RPMI8226 (cell line): ENCODE measurements at places on chromosomes 7 and 10.

GRCh38 chr10:6917125-6917524, 337.0 kb upstream of the PRKCQ start:
- no peak for DNase-seq

- DNase-seq: no peak
Measured at GRCh38 chr7:30813466-30813865, 42.2 kb downstream of the MINDY4 start.

GRCh38 chr7:1463676-1464223, 4.5 kb upstream of the MICALL2 start:
- no peak for DNase-seq

DNA sequence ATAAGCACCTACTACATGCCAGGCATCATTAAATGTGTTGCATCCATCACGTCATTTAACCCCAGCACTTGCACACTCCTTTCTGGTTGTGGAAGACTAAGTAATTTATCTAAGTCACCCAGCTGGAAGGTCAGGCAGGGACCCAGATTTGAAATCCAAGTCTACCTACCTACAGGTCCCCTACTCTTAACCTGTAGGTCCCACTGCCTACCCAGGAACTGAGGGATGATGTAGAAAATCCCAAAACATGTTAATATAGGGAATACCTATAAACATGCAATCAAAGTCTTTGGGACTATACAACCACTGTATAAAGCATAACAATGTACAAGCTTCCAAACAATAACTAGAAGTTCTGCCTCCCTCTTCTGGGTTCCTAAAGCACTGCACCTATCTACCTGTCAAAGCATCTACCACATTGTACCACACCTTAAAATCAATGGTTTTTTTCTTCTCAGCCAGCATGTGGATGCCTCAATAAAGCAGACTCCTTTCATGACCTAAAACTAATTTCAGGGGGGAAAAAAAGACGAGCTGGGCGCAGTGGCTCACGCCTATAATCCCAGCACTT, 5.6 kb downstream of the IL6 start:
- peak; percentile 33 for DNase-seq

- no peak for DNase-seq
Measured at GRCh38 chr10:82856957-82857613, 982.1 kb downstream of the NRG3 start.

- no peak for DNase-seq
Measured at GRCh38 chr7:33971106-33971505, 65.8 kb downstream of the BMPER start.

- no peak for DNase-seq
Measured at GRCh38 chr10:16995867-16996529, 133.6 kb downstream of the CUBN start.

DNA sequence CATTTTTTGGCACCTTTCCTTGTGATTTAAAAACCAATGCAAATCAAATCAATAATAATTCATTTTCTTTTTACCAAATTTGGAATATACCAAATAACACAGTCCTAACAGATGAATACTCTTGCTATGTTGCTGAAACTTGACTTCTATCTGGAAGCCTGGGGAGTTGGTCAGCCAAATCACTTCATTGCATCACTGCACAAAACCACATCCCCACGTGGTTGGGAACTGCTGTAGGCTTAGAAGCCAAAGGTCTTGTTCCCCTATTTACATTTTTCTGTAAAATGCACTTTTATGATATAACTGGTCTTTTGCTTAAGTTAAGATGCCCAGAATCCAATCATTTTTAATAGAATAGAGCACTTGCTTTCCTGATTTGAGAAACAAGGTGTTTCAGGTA, 15.2 kb downstream of the GPR85 start:
- DNase-seq: no peak

DNA sequence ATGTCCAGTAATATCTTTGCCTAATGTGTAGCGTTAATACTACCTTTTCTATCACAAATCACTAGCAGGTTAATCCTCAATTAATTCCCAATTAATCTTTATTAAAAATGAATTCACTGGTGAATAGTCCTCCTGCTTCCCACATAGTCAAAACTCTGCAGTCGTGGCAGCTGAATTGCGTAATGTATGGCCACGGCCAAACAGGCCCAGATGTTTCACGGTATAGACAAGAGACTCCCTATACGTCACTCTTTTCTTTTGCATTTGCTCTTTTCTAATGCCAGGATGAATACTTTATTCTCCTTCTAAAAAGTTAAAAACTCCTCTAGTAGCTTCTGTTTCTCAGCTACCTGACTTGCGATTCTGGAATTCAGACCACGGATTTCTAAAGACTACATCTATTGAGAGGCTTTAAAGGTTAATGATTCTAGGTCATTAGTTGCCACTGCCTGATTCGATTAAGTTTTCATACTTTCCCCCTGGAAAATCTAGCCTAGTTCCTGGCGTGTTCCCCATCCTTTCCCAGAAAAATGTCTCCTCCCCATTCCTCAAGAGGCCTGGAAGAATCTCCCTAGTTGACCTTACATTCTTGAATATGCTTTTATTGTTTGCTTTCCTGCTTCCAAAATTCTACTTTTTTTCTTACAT, 16.9 kb downstream of the MEOX2 start:
- DNase-seq: no peak

- no peak for DNase-seq
Measured at GRCh38 chr10:78267598-78267997, 233.9 kb downstream of the RPS24 start.

DNA sequence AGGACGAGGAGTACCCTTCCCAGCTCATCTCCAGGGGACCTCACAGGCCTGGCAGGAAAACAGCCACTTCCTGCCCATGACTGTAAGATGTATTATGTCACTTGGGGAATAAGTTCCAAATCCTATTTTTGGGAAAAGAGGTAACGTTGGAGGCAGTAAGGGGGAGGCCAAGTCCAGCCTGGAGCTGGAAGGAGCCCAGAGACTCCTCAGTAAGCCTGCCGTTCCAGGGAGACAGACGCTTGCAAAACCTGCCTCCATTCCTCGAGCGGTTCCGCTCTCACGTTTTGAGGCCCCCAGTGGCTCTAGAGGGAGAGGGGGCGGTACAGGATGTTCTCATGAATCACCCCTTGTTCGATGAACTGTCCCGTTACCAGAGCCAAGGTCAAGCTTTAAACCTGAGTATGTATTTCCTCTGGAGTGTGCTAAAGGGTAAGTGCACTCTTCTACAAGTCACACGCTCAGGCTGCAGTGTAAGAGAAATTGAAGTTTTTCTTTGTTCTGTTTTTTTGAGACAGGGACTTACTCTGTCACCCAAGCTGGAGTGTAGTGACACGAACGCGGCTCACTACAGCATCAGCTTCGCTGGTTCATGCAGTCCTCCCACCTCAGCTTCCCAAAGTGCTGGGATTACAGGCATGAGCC, 45.5 kb upstream of the CYTH3 start:
- no peak for DNase-seq

DNA sequence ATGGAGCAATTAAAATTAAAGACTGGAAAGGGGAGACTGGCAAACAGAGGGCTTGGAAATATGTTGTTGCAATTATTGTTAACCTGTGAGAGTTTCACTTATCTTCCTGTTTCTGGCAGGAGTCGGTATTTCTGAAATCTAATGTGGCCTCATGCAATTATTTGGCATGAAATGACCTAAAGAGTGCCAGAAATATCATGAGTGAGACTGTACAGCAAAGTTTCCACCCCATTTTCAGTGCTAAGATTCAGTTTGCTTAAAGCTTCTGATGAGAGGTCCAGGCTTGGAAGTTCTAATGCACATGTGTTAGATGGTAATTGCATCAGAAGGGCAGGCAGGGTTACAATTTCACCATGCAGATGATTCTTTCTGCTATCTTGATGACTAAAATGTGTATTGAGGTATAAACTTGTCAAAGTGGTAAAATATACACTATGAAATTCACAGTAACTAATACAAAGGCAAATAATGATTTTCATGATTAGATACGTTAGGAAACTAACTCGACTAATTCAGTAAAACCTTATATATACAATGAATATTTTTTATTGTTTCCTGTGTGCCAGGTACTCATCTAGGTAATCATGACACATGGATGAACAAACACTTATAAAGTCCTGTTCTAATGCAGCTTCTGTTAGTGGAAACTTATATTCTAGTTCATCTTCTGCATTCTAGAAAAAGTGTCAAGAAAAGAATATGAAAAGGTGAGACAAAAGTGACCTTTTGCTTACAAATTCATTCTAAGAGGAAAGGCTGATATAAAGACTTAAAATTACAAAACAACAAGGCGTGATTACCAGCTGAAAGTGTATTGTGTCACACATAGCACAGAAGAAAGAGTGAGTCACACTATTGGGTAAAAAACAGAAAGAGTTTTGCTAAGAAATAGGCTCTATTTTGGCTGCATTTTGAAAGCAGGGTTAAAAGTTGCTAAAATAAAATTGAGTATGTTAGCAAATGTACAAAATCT, 533.4 kb upstream of the SEMA3D start:
- DNase-seq: no peak

DNA sequence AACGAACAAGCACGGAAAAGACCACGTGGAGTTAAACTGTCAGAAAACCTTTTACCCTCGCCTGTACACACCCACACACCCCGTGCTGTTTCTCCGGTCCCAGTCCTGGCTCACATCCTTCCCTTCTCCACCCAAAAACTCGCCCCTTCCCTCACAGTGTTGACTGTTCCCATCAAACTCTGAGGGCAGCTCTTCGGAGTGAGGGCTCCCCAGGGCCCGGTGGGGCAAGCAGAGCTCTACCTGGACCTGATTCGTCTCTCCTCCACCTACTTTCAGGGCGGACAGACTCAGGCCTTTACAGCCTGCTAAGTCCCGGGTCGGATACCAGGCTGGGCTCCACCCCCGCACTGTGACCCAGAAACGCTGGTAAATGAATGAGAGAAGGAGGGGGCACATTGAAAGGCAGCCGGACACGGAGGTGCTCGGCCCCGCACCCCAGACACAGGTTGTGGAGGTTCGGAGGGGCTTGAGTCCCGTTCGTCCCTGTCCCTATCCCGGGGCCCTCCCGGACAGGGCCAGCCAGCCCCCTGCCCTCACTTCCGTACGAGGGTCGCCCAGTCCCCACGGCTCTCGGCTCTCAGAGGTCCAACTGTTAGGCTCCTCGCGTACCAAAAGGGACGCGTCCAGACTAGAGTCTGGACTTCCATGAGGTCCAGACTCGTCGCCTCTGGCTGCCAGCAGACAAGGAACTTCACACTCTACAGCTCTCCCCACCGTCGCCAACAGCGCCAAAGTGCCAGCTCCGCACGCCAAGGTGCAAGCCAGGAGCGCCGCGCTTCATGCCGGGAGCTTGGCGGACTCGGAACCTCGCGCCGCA, 31.7 kb upstream of the ASL start:
- peak; percentile 35 for DNase-seq

DNA sequence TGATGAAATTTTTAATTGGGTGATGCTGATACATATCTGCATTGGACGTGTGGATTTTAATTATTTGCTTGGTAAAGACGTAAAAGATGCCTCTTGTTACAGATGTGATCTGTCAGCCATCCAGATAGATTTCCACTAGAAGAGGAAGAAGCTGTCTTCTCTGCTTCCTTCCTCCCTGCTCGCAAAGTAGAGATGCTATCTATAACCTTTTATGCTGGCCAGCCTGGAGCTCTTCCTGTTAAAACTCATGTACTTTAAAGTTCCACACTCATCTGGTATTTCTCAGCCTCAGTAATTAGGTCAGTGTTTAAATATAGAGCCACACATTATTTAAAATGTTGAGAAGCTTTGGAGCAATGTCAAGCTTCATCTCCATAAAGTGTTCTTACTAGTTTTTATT, 51.2 kb upstream of the TMEM229A start:
- no peak for DNase-seq

GRCh38 chr7:142375710-142376313, 118.0 kb upstream of the PRSS58 start:
- DNase-seq: no peak
